Lower lobe of right lung (tissue), 2 donors: ENCODE measurements at places on chromosomes 12 and 14. TPM values are rescaled to one million over a fixed set of nuclear protein-coding genes. Genes with fewer than 3 reads are reported as not detected.

DNA sequence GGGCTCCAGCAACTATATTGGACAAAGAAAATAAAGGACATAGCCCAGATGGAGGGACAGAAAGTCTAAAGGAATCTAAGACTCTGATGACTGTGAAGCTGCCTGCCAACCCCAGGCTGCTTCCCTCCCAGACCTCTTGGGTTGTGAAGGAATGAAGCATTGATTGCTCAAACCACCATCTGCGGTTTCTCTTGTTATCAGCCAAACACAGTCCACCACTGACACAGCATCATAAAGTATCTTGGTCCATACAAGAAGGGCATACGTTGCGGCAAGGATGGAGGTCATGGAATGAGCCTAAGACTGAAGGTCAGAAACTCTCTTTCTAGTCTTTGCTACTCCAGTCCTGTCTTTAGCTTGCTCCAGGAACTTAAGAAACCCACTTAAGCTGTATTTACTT, 58.5 kb upstream of the PLXNC1 start:
- DNase-seq: no peak

DNA sequence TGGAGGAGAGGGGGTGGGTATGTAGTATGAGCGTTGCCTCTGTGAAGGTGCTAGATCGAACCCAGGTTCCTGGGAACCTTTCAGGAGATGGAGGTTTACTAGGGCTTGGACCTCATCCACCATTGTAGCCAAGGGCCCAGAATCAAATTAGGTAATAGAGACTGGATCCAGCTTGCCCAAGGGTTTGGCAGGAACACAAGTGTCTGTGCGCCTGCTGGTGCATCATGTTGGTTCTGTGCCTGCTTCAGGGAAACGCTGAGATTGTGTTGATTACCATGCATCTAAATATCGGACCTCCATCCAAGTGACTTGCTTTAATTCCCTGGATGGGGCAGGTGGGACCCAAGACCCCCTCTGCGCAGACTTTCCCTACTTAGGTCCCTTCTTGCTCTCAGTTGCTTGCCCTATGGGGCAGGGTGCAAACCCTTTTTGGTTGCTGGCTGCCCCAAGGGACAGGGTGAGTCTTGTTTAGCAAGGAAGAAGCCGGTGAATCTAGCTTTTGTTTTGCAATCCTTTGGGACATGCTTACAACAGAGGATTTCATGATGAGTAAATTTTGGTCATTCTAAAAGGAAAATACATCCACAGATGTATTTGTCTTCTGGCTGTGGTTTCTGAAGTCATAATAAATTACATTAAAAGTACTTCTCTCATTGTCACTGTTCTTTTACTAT, 189.8 kb upstream of the PRICKLE1 start:
- DNase-seq: no peak

GRCh38 chr14:33704481-33704880, 246.4 kb downstream of the EGLN3 start:
- DNase-seq: no peak

DNA sequence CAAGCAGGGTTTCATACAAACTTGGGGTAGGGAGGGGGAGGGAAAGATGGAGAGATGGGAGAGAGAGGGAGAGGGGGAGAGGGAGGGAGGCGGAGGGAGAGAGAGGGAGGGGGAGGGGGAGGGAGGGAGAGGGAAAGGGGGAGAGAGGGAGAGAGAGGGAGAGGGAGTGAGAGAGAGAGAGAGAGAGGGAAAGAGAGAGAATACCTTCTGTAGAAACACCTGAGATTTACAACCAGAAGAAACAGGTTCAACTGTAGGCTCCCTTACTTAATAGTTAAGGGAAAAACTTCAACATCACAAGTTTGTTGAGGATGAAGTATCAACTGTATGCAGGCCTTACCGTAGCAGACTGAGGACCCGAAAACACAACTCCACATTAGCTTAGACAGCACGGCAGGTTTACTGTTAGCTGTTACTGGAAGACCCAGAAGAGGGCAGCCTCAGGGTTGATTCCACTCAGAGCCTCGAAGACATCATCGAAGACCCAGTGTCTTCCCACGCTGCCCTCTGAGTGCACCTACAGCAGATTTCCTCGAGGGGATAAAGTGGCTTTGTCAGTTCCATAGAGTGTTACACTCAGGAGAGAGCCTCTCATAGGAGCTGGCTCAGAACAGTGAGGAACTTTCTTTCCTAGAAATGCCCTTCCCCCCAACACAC, 72.4 kb downstream of the NT5DC3 start:
- no peak for DNase-seq

- no peak for DNase-seq
Measured at GRCh38 chr14:44108601-44109000, 398.5 kb downstream of the FSCB start.

GRCh38 chr14:102929241-102930137, 7.0 kb downstream of the AMN start:
- peak; percentile 45 for DNase-seq

DNA sequence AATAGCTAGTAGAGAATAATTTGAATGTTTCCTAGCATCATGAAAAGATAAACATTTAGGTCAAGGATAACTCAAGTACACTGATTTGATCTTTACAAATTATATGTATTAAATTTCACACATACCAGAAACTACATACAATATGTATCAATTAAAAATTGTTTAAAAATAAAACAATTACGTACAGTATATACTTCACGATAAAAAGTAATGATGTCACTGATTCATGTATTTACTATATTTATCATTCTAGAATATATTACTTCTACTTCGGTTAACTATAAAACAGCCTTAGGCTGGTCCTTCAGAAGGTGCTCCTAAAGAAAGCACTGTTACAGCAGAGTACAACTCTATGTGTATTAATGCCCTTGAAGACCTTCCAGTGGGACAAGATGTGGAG, 11.5 kb downstream of the RBM23 start:
- no peak for DNase-seq

DNA sequence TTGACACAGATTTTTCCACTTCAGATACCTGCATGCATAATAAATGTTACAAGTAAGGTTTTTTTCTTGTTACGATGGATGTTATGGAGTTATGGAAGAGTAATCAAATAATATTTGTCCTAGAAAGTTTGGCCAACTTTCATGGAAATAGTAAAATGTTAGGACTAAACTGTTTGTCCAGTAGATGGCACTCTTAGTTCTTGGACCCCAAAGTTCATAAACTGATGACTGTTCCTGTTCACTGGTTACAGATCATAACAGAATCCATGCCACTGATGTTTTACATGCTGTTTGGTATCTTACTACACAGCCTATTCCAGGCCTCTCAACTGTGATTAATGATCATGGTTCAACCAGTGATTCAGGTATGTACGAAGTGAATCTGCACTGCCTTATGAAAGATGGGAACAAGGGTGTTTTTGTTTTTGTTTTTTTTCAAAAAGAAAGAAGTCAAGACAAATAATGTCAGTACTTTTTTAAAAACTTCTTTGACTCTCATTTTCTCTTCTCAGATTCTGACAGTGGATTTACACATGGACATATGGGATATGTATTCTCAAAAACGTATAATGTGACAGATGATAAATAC, 48.8 kb upstream of the SLCO1C1 start:
- no peak for DNase-seq

DNA sequence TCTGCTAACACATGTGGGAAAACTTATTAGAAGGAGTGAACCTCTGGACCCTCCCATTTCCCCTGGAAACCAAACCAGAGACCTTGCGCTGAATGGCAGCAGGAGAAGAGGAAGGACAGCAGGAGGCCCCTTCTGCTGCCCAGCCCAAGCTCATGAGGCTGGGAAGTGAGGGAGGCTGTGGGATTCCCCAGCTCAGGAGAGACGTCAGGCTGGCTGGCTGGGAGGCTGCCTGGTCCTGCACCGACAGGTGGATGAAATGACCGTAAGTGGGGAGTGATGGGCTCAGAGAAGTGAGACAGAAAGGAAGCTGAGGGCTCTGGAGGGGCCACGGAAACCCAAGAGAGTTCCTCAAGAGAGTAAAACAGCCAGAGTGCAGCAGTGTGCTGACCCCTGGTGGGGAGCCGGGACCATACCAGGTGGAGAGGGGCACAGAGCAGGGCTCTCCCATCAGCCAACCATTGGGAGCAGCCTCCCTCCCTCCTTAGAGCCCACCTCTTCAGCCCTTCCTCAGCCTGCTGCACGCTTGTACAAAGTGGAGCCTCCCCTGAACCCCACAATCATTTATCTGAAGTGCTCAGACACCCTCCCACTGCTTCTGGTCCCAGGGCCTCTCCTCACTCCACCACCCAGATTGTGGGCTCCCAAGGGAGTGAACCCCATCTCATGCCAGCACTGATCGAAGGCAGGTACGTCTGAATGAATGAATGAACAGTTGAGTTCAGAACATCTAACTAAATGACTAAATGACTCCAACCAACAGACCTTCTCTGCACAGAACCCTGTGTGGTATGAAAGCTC, 14.0 kb downstream of the TAMALIN start:
- no peak for DNase-seq

DNA sequence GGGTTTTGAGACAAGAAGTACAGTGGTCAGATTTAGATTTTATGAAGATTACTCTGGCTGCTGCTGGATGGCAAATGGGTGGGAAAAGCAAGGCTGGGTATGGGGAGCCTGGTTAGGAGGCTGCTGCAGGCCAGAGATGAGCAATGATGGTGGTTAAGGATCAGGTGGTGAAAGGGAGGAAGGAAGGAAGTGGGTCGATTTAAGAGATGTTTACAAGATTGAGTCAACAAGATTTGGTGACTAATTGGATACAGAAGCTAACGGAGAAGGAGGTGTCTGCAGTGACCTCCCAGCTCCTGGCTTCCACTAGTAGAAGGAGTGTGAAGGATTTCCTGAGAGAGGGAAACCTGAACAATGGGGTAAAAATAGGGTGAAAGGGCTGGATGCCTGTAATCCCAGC, 18.7 kb downstream of the NOS1 start:
- DNase-seq: no peak

DNA sequence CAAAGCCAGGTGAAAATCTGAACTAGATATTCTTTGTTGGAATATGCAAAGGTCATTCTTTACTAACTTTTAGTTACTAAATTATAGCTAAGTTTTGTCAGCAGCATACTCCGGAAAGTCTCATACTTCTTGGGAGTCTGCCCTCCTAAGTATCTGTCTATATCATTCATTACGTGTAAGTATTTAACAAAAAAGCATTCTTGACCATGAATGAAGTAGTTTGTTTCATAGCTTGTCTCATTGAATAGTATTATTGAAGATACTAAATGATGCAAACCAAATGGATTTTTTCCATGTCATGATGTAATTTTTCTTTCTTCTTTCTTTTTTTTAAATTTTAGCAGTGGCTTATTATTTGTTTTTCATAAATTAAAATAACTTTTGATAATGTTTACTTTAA, 9.8 kb upstream of the SPX start:
- DNase-seq: no peak

DNA sequence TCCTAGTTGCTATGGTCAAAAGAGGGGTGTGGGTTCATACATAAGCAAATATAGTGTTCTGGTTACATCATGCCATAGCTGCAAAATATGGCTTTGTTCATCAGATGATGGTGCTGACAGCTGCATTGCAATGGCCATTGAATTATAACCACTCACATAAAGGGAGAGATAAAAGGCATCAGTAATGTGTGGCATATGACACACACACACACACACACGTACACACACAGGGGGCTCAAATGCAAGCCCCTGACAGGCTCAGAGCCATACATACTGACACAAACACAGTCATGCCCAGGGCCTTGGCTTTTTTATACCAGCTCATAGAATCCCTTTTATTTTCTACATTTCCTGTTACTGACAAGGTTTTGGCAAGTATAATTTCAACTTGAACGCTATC, 698.9 kb downstream of the BCL11B start:
- no peak for DNase-seq

GRCh38 chr12:116455540-116456329, 103.4 kb upstream of the MAP1LC3B2 start:
- no peak for DNase-seq

- DNase-seq: no peak
Measured at GRCh38 chr12:123591702-123592481, 7.5 kb downstream of the TMED2 start.

DNA sequence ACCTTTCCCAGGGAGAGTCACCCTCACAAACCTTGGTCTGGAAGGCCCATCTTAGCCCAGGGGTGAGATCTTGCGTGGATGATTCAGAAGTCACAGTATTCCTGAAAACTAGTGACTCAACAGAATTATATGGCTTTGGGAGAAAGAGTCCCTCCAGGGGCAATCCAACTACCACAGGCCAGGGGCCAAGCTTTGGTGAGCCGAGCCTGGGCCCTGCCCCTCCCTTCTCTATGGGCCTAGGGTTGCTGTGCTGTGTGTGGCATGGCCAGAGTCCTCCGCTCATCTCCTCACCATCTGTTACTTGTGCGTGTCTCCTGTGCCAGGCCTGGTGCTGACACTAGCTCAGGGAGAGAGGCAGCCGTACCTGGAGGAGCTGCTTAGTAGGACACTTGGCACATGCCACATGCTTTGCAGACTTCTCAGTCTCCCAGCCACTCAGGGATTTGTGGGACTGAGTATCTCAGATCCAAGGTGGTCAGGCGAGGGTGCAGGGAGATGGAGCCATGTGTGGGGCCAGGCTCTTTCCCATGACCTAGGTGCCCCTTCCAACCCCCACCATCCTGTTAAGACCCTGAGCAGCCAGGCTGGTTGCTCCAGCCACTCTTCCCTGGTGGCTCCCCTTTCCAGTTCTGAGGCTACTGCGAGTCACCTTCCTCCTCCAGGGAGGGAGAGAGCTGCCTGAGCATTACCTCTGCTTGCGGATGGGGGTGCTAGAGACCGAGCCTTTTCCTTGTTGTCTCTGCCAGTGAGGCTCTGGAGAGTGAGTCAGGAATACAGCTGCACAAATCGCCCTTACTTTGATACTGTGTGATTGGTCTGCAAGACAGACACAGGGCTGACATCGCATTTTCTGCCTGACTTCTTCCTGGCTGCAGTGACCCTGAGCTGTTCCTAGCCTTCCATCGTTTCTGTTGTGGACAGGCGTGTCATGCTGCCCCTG, 94.1 kb downstream of the SLC25A47 start:
- no peak for DNase-seq

DNA sequence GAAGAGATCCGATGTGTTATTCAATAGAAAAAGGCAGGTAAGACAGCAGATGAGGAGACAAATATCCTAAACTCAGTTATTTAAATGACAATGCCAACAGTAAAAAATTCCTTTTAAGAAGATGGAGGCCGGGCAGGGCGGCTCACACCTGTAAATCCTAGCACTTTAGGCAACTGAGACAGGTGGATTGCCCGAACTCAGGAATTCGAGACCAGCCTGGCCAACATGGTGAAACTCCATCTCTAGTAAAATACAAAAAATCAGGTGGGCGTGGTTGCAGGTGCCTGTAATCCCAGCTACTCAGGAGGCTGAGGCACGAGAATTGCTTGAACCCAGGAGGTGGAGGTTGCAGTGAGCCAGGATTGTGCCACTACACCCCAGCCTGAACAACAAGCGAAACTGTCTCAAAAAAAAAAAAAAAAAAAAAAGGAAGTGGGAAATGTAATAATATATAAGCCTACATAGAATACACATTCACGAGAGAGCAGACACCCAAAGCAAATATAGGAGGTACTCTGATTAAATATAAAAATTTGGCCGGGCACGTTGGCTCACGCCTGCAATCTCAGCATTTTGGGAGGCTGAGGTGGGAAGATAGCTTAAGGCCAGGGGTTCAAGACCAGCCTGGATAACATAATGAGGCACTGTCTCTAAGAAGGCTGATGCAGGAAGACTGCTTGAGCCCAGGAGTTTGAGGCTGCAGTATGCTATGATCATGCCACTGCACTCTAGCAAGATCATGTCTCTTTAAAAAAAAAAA, 19.0 kb downstream of the CORO1C start:
- no peak for DNase-seq

SEL1L gene
- 104 TPM for total RNA-seq

EFS gene
- total RNA-seq: 11.5 TPM

MEG3 gene
- 16.6 TPM for total RNA-seq

CPNE6 gene
- total RNA-seq: not detected

PLCZ1 gene
- not detected for total RNA-seq

RNU4-1 gene
- total RNA-seq: 2,881 TPM
